IMR-90 (cell line): ENCODE measurements at places on chromosomes 11 and 22. TPM values are rescaled to one million over a fixed set of nuclear protein-coding genes. Genes with fewer than 3 reads are reported as not detected.
A peak's percentile ranks its signal among the peaks of the same experiment; 100 is the strongest.

The VWA5A gene
- 4.7 and 5.6 TPM in 2 replicates for total RNA-seq

GRCh38 chr11:133026952-133027351 is 505.3 kb downstream of the OPCML start:
- no peak overlapping the region for H3K4me3 ChIP-seq
- DNase-seq: no peak
- no peaks in the 10 kb centered on the region for H3K36me3 ChIP-seq
- H3K4me1 ChIP-seq: no peaks in the 10 kb centered on the region
- no peak overlapping the region for H3K27ac ChIP-seq
- no peaks in the 10 kb centered on the region for H3K27me3 ChIP-seq

DNA sequence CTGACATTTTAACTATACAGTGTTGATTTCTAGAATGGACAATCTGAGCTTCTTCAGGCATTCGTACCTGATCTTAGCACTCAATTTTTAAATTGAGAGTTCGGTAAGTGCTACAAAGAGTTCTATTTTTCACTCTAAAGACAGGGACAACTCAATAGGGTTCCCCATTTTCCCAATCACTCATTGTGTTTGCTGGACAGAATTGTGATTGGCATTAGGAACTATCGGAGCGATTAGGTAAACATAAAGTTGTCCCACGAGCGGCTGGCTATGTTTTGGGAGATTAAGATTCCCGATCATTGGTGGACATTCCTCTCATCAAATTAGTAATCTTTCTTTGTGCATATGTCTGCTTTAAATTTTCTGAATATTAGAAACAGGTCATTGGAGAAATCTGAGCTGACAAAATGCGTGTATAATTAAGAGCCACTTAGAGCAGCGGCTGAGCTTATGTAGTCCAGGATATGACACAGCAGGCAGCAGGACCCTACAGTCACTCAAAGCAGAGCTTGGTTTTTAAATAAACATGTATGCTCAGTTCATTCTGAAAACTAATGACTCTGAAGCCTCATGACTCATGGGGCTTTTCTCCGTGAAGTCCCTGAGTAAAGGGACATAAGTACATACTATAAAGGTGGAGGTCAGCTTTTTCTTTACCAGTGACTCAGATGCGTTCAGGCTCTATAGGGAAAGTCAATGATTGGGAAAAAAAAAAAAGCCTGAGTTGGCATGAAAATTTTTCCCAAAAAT is 109.4 kb downstream of the GRIA4 start:
- H3K36me3 ChIP-seq: no peaks in the 10 kb centered on the region
- peak; percentile 92 for DNase-seq
- H3K27ac ChIP-seq: no peak overlapping the region
- H3K4me3 ChIP-seq: no peak overlapping the region

The SCGB1A1 gene
- total RNA-seq: not detected in 2 replicates

The IL18 gene
- total RNA-seq: 0.54 and 0.83 TPM in 2 replicates

DNA sequence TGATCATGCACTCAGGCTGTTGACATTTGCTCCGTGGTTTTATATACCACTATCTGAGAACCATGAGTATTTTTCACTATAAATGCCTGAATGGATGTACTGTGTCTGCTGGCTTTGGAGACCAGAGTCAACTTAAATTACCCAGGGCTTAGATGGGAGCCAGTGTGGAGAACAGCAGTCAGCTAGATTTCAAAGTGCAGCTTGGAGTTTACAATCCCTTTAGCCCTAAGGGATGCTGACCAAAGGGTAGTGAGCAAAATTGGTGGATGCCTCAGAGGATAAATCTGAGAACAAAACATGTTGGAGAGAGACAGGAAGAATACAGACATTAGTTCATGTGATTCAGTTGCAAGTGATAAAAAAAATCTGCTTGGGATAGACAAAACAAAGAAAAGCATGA is 327.5 kb downstream of the C11orf87 start:
- H3K27me3 ChIP-seq: no peaks in the 10 kb centered on the region; the same call in 1 of the 2 replicates
- DNase-seq: no peak
- H3K4me3 ChIP-seq: no peak overlapping the region
- H3K27ac ChIP-seq: no peak overlapping the region
- H3K36me3 ChIP-seq: no peaks in the 10 kb centered on the region
- H3K4me1 ChIP-seq: no peaks in the 10 kb centered on the region

GRCh38 chr11:132284048-132284447 is 913.6 kb downstream of the NTM start:
- H3K36me3 ChIP-seq: no peaks in the 10 kb centered on the region
- no peaks in the 10 kb centered on the region for H3K27me3 ChIP-seq
- H3K4me3 ChIP-seq: no peak overlapping the region
- H3K4me1 ChIP-seq: no peaks in the 10 kb centered on the region; the same call in 1 of the 2 replicates
- DNase-seq: no peak
- H3K27ac ChIP-seq: no peak overlapping the region

DNA sequence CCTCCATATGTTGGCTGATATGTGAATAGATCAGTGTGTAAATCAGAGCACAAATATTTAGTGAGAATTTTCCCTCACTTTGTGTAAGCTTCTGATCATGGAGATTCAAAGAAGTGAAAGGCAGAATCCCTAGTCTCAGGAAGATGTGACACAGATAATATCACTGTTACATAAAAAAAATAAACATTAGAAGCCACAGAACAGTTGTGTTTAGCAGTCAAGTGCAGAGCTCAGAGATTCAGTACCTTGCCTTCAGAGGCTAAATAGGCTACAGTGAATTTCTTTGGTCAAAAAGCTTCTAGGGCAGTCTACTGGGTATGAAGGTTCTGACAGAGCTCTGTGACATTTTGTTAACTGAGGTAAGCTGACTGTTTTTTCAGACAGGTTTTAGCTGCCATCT is 591.5 kb downstream of the METTL15 start:
- no peaks in the 10 kb centered on the region for H3K36me3 ChIP-seq
- no peak overlapping the region for H3K4me3 ChIP-seq
- H3K4me1 ChIP-seq: peaks cover 14% of the 10 kb centered on the region
- no peak overlapping the region for H3K27ac ChIP-seq
- peak; percentile 10 for DNase-seq
- H3K27me3 ChIP-seq: no peaks in the 10 kb centered on the region

DNA sequence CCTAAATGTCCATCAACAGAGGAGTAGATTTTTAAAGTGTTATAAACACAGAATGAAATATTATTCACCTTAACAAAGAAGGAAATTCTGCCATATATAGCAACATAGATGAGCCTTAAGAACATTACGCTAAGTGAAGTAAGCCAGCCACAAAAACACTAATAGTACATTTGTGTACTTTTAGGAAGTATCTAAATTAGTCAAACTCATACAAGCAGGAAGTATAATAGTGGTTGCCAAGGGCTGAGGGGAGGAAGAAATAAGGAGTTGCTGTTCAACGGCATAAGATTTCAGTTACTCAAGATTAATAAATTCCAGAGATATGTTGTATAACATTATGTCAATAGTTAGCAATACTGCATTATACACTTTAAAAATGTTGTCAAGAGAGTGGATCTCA is 181.7 kb upstream of the ZC3H12C start:
- H3K27me3 ChIP-seq: peaks cover 2% of the 10 kb centered on the region; the same call in 1 of the 2 replicates
- H3K36me3 ChIP-seq: no peaks in the 10 kb centered on the region
- H3K4me3 ChIP-seq: no peak overlapping the region
- H3K4me1 ChIP-seq: peaks cover 6% of the 10 kb centered on the region

The TRIM49 gene
- not detected in 2 replicates for total RNA-seq

DNA sequence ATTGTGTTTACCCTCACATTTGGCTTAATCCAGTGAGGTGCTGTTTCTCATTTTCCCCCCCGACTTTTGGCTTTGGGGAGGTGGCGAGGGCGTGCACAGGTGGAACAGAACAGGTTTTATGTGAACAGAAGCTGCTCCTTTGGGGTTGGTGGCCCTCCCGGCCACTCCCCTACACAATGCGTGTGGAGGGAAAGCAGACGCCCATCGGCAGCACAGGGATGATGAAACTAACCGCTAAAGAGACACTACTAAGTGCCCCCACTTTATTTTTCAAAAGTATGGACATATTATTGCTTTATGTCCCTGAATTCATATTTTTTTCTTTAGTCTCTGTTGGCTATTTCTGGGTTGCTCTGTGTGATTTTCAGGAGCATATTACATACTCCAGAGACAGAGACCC is 160.9 kb downstream of the ENTHD1 start:
- no peak overlapping the region for H3K4me3 ChIP-seq
- H3K27me3 ChIP-seq: peaks cover 37% of the 10 kb centered on the region
- H3K27ac ChIP-seq: no peak overlapping the region
- no peak for DNase-seq
- H3K4me1 ChIP-seq: no peaks in the 10 kb centered on the region

DNA sequence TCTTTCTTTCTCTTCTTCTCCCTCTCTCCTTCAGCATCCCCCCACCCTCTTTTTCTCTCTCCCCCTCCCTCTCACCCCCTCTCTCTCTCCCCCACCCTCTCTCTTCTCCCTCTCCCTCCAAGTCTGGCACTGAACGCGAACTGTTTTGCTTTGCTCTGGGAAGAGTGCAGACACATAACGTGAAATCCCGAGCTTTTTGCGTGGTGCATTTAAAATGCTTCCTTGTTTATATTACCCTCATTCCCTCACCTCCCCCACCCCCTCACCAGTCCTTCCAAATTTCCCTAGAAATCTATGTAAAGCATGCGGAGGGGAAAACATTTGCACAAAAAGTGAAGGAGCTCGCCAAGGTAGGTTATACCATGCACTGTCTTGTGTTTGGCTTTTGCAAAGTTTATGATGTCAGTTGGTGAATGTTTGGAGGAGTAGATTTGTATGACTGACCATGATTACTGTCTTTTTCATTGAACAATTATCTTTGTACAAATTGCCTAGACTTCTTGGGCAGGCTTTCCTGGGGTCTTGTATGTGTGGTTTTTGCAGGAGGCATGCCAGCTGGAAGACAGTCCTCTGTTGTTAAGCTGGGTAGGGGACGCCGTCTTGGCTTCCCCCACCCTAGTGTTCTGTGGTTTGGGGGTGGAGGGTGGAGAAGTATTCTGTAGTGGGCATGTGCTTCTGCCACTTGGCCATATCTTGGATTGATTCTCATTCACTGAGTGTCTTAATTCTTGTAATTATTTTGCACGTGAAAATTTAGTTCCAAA is 123.7 kb upstream of the HSD17B12 start:
- H3K36me3 ChIP-seq: no peaks in the 10 kb centered on the region
- no peak overlapping the region for H3K27ac ChIP-seq
- no peaks in the 10 kb centered on the region for H3K4me1 ChIP-seq
- no peak overlapping the region for H3K4me3 ChIP-seq
- peaks cover 59% of the 10 kb centered on the region for H3K27me3 ChIP-seq

The OR8D1 gene
- total RNA-seq: not detected in 2 replicates

The BACE1 gene
- 27.6 and 29.2 TPM in 2 replicates for total RNA-seq

DNA sequence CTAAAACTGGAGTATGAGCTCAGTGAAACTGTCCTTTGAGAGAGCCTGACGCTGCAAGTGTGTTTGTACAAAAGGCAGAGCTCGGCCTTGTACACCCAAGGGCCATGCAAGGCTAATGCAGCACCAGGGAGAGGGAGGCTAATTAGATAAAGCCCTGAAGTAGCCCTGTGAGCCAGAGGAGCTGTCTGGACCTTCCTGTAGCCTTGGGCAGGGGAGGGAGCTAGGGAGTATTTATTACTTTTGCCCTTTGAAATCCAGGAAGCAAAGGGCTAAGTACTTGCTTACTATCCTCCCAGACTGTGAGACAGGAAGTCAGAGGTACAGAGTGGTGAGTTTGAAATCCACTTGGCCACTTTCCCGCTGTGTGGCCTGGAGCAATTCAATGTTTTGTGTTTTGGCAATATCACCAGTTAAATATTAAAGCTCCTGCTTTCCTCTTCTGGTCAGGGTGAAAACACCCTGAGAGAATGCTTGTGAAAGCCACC is 10.2 kb upstream of the LDHA start:
- DNase-seq: peak; percentile 79
- H3K27ac ChIP-seq: peak overlapping the region; percentile 88
- H3K4me1 ChIP-seq: peaks cover 19% of the 10 kb centered on the region
- no peaks in the 10 kb centered on the region for H3K27me3 ChIP-seq

DNA sequence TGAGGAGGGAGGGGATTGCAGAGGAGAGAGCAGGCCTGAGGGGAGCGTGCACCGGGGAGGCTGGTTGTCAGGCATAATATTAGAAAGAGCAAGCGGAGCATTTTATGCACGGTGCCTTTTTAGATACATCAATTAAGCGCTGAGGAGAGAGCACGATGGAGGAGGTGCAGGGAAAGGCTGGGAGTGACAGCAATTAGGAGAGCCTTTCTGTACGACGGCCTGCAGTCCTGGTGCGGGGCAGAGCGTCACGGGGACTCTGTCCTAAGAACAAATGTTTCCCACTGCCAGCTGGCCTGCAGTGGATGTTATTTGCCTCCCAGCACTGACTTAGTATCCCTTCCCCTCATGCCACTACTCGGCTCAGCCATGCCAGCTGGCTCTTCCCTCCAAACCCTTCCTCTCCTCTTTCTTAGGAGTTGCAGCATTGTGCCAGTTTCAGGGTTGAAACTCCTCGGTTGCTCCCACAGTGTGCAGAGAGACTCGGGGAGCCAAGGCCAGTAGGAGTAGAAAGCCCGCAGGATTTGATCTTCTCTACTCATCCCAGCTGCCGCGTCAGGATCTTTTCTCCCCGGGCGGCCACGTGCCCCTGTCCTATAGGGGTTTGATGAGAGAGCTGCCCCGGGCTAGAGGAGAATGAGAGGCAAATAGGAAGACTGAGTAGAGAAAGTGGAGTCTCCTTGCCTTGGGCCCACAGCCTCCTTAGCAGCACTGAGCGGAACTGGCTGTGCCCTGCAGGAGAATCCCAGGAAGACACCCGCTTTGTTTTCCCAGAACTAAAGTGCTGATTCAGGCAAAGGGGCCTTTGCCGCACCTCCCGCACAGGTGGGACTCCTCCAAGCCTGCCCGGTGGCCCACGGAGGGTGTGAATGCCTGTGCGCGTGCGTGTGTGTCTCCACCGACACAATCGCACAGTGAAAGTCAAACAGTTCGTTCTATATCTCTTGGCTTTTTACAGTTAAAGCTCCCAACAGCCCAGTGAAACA is 875.3 kb downstream of the NTM start:
- no peak overlapping the region for H3K4me3 ChIP-seq
- no peaks in the 10 kb centered on the region for H3K27me3 ChIP-seq
- no peak overlapping the region for H3K27ac ChIP-seq

GRCh38 chr11:26420331-26420730 is 88.4 kb downstream of the ANO3 start:
- H3K36me3 ChIP-seq: no peaks in the 10 kb centered on the region
- H3K27ac ChIP-seq: no peak overlapping the region
- no peak for DNase-seq
- no peak overlapping the region for H3K4me3 ChIP-seq

The APOL5 gene
- under 0.01 and 0.18 TPM in 2 replicates for total RNA-seq

DNA sequence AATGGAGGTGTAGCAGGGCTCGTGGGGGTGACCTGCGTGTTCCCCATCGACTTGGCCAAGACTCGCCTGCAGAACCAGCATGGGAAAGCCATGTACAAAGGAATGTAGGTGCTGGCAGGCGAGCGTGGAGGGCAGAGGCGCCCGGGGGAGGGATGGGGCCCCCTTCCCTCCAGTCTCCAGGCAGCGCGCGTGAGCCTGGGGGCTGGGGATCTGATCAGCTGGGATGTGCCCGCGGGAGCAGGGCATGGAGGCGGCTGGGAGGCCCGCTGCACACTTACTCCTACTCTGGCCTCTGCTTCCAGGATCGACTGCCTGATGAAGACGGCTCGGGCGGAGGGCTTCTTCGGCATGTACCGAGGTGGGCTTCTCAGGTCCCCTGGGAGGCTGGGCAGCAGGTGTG is 17.8 kb downstream of the SLC25A18 start:
- H3K4me3 ChIP-seq: no peak overlapping the region
- no peak for DNase-seq
- no peaks in the 10 kb centered on the region for H3K27me3 ChIP-seq
- no peak overlapping the region for H3K27ac ChIP-seq
- no peaks in the 10 kb centered on the region for H3K36me3 ChIP-seq

- H3K4me1 ChIP-seq: peaks cover 18% of the 10 kb centered on the region
- peak; percentile 54 for DNase-seq
- peak overlapping the region; percentile 38; the same call in 1 of the 2 replicates for H3K27ac ChIP-seq
- H3K4me3 ChIP-seq: no peak overlapping the region
- H3K27me3 ChIP-seq: no peaks in the 10 kb centered on the region
Observed at GRCh38 chr11:121936370-121936769, 179.6 kb downstream of the BLID start.
